ENCODE measurements at places on chromosomes 1 and 21.
A peak's percentile ranks its signal among the peaks of the same experiment; 100 is the strongest.

GRCh38 chr1:221444346-221444745 lies 297.5 kb downstream of the DUSP10 start:
- DNase-seq: no peak

DNA sequence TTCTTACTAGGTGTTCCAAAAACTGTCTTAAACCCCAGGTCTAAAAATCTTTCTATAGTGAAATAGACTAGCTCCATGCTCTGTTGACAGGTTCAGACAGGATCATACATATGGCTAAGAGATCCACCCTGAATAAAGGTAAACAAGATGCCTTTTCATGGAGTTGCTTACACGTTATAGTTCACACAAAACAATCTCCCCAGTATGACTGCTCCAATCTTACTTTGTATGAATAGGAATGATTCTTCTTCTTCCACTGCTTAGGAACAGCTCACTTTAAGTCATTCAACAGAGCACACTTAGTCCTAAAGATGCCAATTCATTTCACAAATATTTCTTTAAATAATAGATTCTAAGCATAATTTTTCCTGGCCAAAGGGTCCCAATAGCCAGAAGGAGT lies 16.0 kb downstream of the ELK4 start:
- DNase-seq: no peak

DNA sequence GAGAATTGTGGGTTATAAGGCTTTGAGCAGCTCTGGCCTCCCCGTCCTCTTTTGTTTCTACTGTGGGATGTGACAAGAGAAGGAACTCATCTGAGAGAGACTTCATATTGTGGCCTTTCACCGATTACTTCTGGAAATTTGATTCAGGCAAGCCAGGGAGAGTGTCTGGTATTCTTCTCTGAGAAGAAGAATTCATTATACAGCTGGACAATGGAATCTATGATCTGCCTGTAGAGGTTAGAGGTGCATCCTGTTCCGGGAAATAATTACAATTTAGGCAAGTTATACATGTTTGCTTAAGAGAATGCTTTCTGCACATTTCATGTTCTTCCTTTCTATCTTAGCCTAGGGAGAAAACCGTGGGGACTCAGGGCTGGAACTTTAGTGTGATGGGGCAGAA lies 12.8 kb upstream of the RNU1-2 start:
- DNase-seq: no peak

GRCh38 chr1:31785020-31785946 lies 21.1 kb upstream of the ADGRB2 start:
- peak; percentile 93 for DNase-seq

DNA sequence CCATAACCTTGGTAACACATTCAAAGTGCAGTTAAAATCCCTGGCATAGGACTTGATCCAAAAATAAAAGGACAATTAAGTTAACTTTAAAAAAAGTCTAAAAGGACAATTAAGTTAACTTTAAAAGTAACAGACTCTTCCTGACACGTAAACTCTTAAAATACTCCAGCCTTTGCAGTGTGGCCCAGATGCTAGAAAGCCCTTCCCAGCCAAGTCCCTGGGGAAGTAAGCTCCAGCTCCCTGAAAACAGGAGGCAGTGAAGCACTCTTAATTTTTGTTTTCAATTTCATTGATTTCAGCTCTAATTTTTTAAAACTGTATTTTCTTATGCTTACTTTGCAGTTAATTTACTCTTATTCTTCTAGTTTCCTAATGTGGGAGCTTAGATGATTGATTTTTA lies 5.1 kb upstream of the AIM2 start:
- DNase-seq: no peak

Data from spleen (tissue), 13 donors.